Peyer's patch (tissue), 4 donors: ENCODE measurements at places on chromosomes 2 and 18.
A peak's percentile ranks its signal among the peaks of the same experiment; 100 is the strongest.

DNA sequence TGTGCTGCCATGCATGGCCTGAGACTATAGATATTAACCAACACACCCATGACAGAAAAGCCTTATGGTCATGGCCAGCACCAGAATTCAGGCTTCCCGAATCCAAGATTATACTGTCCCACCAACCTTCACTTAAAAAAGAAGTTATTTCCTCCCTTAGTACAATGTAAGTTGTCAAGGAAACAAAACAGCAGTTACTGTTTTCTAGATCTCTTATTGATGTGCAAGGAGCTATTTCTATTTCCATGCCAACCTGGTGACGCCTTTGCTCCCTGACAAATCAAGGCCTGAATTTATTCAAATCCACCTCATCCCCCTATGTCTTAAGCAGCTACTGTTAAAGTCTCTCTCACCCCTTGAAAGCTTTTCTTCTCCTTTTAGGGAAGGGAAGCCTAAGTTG is 249.3 kb downstream of the ZNF521 start:
- no peak for DNase-seq

GRCh38 chr2:209425471-209426071 is 1.7 kb downstream of the MAP2 start:
- DNase-seq: no peak

- DNase-seq: no peak
These were observed 215.6 kb upstream of the TNP1 start for GRCh38 chr2:217075268-217076057.

GRCh38 chr2:158637357-158637756 is 157.8 kb upstream of the DAPL1 start:
- no peak for DNase-seq

- no peak for DNase-seq
These were observed 154.5 kb upstream of the NRP2 start for GRCh38 chr2:205527801-205528200.

GRCh38 chr2:190718652-190719526 is 70.0 kb downstream of the NAB1 start:
- DNase-seq: no peak

GRCh38 chr2:215396595-215397313 is 39.1 kb downstream of the FN1 start:
- no peak for DNase-seq

GRCh38 chr2:212364112-212364985 is 174.3 kb downstream of the ERBB4 start:
- DNase-seq: no peak

- peak; percentile 42 for DNase-seq
These were observed 662.6 kb upstream of the ACVR2A start for GRCh38 chr2:147182260-147182659.

DNA sequence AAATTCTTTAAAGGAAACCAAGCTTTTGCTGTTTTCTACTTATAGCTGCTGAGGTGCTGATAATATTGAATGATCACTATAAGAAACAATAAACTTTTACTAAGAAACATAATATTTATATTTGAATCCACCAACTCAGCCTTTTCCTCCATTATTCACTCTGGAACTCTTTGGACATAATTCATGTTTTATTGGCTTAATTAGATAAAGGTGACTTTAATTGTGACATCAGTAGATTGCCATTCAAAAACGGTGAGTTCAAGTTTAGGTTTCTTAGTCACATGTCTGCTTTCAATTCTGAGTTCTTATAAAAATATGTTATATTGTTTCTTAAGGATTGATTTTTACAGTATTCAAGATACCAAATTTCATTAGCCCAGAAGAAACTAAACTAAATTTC is 24.0 kb downstream of the CCDC85A start:
- no peak for DNase-seq

- DNase-seq: no peak
These were observed 39.1 kb downstream of the TMEFF2 start for GRCh38 chr2:192155511-192156118.

GRCh38 chr2:157897106-157897971 is 21.2 kb upstream of the ACVR1 start:
- DNase-seq: peak; percentile 28

DNA sequence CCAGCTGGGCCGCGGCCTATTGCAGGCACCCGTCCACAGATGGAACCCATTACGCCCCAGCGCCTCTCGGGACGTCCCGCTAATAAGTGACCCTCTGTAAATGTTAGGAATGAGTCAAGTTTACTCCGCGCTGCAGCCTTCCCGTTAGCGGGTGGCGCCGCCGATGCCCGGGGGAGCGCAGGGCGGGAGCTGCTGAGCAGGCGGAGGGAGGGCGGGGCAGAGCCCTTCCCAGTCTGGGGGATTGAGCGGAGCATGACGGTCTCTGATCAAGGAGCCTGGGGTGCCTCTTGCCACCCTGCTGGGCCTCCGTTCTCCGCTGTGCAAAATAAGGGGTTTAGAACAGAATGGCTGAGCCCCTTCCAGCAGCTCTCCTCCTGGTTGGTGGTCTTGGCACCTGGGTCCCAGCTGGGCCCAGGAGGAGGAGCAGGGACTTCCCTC is 10.5 kb downstream of the CROCC2 start:
- DNase-seq: no peak

GRCh38 chr18:75209129-75209950 is at the start of gene PTGR3:
PTGR3 (minus strand) TSS chr18:75209139; CDS start chr18:75209058, 81 bp downstream.
- DNase-seq: peak; percentile 80

DNA sequence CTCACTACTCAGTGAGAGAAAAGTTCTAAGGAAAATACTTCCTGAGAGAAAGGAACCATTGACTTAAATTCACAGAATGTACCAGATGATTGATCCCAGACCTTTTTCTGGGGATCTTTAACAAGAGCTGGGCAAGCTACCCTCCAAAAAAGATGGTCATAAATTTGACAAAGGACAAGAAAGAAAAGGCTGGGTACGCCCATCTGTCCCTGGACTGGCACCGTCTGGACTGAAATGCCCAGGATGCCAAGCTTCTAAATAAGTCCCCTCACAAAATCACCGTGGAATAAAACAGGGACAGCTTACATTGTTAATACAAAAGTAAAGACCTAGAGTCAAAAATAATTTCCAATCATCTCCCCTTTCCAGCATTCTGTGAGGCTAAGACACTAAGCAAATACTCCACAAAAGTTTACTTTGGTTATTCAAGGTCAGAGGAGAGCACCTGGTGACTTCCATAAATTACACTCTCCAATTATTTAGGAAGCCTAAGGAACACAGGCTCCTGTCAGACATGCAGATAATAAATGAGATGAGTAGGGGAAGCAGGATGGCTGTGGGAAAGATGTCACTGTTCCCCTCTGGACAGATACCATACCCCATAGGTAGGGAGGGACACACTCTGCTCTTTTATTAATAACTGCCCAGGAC is 69.9 kb downstream of the UXS1 start:
- DNase-seq: no peak

- DNase-seq: no peak
These were observed 237.2 kb downstream of the TSN start for GRCh38 chr2:121992700-121993099.

GRCh38 chr2:210681491-210681890 is 125.1 kb downstream of the CPS1 start:
- no peak for DNase-seq

GRCh38 chr2:121489284-121489683 is 41.4 kb upstream of the RNU4ATAC start:
- no peak for DNase-seq

GRCh38 chr18:42181474-42181873 is 226.4 kb downstream of the PIK3C3 start:
- DNase-seq: no peak

DNA sequence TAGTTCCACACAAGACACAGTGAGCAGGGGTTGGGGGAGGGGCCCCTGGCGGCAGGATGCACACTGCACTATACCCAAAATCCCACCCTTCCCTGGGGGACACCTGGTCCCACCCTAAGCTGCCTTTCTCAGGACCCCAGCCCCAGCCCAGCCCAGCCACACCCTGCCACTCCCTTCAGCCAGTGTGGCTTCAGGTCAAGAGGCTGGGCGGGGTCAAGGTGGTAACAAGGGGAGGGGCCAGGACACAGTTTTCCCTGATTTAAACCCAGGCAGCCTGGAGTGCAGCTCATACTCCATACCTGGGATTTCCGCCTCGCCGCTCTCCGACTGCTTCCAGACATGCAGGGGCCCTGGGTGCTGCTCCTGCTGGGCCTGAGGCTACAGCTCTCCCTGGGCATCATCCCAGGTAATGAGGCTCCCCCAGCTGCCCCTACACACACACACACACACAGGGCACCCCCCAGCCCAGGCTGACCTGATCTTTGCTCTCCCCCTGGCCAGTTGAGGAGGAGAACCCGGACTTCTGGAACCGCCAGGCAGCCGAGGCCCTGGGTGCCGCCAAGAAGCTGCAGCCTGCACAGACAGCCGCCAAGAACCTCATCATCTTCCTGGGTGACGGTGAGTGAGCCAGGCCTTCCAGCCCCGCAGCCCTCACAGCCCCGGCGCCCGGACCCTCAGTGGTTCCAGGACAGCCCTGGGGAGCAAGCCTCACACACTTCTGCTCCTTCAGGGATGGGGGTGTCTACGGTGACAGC is at the start of gene ALPG:
Gene ALPG (plus strand): TSS at position 289 of the 755 bp plus-strand sequence. CDS start 51 bp downstream, at position 340.
- no peak for DNase-seq

GRCh38 chr18:9017167-9017904 is 85.2 kb upstream of the NDUFV2 start:
- peak; percentile 38 for DNase-seq

DNA sequence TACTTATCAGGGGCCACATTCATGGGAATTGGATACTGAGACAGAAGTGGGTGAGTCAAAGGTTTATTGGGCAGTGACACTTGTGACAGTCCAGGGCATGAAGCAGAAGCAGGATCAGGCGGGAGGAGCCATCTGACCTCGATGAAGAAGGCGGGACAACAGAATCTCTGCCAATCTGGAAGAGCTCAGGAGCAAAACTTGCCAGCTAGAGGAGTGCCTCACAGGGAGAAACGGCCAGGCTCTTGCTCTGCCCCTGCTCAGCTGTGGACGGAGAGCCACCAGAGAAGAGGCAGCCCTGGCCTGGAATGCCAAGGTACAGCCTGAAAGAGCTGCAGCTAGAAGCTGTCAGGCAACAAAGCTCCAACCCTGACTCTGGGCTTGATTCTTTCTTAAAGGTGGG is 16.9 kb downstream of the DAW1 start:
- no peak for DNase-seq

- no peak for DNase-seq
These were observed 103.7 kb downstream of the HS6ST1 start for GRCh38 chr2:128214866-128215460.

GRCh38 chr2:226366920-226367319 is 432.7 kb downstream of the IRS1 start:
- DNase-seq: no peak

GRCh38 chr2:141942006-141942789 is 188.6 kb downstream of the LRP1B start:
- DNase-seq: no peak

DNA sequence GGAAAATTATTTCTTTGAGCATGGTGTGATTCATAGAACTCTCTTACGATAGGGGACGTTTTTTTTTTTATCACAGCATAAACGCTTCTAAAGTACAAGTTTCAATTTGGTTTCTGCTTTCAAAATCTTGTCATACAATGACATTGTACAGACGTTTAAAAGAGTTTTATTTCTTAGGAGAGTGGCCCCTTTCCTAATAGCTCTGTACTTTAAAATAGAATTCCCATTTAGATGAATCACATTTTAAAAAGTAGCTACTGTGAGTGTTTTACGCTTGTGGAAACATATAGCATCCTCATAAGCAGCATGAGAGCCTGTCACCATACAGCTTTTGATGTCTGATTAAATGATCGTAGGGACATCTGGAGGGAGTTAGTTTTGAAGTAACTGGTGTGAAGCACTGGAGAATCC is 510.9 kb downstream of the PARD3B start:
- no peak for DNase-seq

DNA sequence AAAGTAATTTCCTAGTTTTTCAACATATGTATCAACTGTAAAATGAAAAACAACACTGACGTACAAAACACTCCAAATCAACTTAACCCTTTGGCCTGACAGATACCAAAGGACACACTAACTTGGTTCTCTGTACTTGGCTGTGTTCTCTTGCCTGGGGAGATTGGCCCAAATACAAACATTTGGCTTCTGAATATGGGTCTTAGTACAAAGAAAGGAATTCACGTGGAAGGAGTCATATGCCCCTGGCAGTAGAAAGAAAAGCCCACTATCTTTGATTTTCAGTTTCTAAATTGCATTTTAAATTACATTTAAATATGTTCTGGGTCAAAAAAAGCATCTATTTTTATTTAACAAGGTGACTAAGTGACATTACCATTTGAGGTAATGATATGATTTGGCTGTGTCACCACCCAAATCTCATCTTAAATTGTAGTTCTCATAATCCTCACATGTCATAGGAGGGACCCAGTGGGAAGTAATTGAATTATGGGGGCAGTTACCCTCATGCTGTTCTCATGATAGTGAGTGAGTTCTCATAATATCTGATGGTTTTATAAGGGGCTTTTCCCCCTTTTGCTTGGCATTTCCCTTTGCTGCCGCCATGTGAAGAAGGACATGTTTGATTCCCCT is 153.6 kb upstream of the CCDC195 start:
- no peak for DNase-seq

- DNase-seq: no peak
These were observed 180.9 kb upstream of the TWIST2 start for GRCh38 chr2:238667008-238667407.

DNA sequence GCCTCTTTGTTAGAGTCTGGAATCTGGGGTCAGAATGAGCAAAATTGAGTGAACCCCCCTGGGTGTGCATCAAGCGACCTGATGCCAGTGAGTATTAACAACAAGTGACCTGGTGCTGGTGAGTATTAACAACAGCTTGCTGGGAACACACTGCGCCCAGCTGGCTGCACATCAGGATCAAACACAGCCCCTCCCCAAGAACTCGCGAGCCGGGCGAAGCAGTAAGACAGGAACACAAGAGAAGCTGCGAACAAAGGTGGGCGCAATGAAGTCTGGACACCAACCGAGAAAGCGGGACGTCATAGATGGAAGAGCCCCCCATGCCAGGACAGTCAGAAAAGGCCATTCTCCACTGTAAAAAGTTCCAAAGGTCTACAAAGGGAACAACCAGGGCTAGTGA is 34.3 kb downstream of the CRACDL start:
- DNase-seq: no peak

DNA sequence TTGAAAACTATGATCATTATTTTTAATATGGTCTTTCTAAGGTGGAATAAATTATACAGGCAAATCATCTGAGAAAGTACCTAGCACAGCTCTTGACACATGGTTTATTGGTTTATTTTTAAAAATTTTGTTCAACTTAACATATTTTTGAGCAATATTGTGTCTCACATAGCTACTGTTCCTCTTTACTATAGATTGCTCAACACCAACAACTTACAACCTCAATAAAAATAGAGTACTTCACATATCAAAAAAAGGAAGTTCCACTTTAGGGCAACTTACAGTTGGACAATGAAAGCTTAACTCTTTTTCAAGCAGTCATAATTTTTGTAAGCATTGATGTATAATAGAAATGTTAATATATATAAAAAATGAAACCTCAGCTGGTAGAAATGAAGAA is 440.9 kb upstream of the UBE2E3 start:
- DNase-seq: no peak

- no peak for DNase-seq
These were observed 93.8 kb downstream of the FIGN start for GRCh38 chr2:163641986-163642385.

DNA sequence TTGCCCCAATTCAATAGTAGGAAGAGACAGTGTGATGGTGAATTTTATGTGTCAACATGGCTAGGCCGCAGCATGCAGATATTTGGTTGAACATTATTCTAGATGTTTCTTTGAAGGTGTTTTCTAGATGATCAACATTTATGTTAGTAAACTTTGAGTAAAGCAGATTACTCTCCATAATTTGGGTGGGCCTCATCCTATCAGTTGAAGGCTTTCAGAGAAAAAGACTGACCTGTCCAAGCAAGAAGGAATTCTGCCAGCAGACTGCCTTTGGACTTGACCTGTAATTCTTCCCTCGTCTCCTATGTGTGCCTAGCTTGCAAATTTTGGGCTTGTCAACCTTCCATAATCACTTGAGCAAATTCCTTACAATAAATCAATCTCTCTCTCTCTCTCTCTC is 8.3 kb upstream of the GRP start:
- no peak for DNase-seq
